LHCN-M2 (cell line): ENCODE measurements at places on chromosomes 2 and 18. TPM values are rescaled to one million over a fixed set of nuclear protein-coding genes. Genes with fewer than 3 reads are reported as not detected.

The TUBB8B gene
- total RNA-seq: not detected in 2 replicates

The MTIF2 gene
- total RNA-seq: 27.8 and 30.1 TPM in 2 replicates

The C18orf32 gene
- total RNA-seq: 40.9 and 44.9 TPM in 2 replicates

DNA sequence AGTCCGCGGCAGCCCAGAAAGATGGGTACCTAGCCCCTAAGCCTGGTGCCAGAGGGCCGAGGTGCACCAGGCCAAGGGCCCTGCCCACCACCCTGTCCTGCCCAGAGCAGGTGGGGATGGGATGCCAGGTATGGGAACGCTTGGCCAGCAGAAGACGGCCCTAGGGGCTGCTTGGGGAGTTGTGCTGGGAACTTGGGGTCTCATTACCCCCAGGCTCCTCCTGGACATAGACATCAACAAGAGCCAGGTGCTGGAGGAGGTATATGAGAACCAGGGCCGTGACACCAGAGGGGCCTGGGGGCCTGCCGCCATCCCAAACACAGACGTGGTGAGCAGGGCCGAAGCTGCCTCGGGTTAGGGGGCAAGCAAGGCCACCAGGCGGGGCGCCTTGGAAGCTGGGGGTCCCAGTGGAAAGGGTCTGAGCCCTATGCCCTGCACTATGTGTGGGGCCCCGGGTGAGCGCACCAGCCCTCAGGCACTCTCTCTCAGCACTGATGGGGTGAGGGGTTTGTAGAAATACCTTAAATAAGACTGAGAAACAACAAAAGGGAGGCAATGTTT is 46.9 kb downstream of the FER1L5 start:
- no peak for DNase-seq

The RNASEH1 gene
- total RNA-seq: 36.4 and 36.7 TPM in 2 replicates

GRCh38 chr2:127066942-127067341 is 40.0 kb downstream of the BIN1 start:
- DNase-seq: peak; percentile 48

- no peak for DNase-seq
These were observed 23.8 kb downstream of the ABCB11 start for GRCh38 chr2:169007356-169007755.

DNA sequence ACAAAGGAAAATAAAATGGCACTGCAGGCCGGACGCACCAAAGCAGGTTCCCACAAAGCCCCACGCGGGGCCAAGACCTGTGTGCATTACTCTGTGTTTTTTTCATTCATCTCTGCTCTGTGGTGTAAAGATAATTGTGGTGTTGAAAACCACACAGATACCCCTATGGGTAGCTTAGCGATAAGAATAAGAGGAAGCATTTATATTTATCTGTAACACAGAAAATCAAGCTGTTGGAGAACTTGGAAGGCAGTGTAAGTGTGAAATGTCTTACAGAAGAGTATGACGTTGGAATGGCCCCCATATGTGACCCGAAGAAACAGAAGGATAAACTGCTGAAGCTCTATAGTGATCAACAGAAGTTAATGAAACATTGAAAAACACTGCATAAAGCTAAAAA is 20.3 kb upstream of the MARCO start:
- no peak for DNase-seq

The C2orf66 gene
- total RNA-seq: 0.32 TPM in 1 of 2 replicates, not detected in the other

GRCh38 chr2:172944022-172944793 is 131.4 kb upstream of the MAP3K20 start:
- no peak for DNase-seq

DNA sequence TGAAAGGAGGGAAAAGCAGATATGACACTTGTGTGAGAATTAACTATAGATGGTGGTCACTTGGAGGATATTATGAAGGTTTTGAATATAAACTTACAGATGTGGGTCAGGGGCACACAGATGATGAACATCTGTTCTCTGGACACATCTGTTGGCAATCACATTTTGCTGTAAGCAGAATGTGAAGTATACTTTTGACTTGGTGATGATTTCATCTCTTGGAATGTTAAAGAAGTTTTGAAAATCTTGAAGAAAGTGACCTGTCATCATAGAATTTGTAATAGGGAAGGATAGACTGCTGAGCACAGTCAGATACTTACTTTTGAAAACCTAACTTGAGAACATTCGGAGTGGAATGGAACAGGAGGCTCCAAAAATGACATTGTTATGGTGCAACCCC is 40.2 kb downstream of the PIKFYVE start:
- no peak for DNase-seq

The UGT1A8 gene
- not detected in 2 replicates for total RNA-seq

DNA sequence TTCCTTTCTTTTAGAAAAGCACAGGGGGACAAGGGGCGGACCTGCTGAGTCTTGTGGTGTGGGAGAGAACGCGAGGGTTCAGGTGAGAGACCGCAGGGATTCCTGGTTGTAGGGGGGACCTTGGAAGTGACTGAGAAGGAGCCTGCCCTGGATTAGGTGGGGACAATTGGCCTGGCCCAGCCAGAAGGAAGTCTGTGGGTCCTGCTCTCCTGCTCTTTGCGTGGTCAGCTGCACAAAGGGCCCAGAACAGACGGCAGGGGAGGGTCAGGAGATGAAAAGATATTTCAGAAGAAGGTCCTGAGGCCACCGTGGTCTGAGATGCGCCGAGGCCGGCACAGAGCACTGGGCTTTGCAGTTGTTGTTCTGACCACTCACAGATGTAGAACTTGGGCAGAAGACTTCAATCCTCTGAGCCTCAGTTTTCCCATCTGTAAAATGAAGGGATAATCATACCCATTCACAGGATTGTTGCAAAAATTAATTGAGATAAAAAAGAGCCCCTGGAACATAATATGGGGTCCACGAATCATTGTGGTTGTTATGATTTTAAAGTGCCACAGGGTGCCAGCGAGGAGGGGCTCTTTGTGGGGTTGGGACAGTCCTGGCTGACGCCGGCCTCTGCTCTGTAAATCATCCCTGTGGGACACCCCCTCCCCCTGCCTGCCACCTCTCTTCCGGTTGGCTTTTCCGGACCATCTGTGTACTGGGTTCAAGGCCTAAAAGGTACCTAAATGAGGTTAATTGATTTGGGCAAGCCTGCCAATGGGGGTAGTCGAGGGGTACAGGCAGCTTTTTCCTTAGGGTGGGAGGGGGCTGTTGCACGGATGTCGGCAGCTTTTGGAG is 1.8 kb downstream of the LPIN1 start:
- no peak for DNase-seq

DNA sequence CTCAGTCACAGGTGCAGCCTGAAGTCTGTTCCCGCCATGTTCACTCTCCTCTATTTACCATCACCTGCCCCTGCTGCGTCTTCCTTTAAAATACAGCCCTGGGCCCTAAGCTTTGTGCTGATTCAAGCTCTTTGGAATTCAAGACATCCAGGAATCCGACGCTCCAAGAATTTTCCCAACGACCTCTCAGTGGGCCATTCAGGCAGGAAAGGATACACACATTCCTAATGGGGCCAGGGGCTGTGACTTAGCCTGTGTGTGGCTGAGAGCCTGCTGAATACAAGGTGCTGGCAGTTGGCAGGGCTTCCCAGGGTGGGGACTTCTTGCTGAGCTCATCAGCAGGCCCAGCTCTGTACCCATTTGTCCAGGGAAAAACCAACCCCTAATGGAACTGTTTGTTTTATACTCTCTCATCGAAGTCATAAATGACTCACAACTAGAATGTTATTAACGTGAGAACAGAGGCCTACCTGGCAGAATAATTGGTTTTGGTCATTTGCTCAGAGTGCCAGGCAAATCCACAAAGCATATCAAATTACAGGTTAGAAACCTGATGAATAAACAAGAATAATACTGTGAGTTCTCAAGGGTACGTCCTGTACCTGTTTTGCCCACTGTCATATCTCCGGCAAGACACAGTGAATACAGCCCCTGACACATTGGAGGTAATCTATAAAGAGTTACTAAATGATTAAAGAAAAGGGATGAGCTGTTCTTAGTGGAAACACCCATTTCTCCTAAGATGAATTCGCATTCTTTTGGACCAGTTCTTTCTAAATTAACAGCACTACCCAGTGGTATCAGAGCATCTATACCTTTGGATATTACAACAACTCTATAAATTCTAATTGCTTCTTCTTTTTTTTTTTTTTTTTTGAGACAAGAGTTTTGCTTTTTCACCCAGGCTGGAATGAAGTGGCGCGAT is 12.6 kb upstream of the KCMF1 start:
- peak; percentile 77 for DNase-seq

The KCNK3 gene
- 0.32 TPM in 1 of 2 replicates, not detected in the other for total RNA-seq
